ENCODE measurements at places on chromosomes 13 and 19.

DNA sequence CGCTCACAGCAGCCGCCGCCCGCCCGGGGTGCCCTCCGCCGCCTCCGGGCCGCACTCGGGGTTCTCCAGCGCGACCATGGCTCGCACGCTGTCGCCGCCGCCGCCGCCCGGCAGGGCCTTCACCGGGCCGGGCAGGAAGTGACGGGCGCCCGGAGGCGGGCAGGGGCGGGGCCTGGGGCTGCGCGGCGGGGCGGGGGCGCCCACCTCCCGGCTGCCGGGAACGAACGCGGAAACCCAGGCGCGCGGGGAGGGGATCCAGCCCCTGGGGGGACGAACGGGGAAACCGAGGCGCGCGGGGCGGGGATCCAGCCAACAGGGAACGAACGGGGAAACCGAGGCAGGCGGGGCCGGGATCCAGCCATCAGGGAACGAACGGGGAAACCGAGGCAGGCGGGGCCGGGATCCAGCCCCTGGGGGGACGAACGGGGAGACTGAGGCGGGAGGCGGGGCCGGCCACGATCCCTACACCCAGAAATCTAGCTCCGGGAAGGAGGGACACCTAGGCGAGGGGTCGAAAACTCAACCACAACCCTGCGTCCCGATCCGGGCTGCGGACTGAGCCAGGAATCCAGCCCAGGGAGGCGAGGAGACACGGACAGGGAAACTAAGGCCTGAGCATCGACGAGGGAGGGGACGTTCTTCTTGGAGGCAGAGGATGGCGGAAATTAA lies at the start of gene R3HDM4:
TSS of gene R3HDM4 (minus strand) at position 140 of the 669 bp plus-strand sequence. CDS start at position 78, 62 bp downstream.
- DNase-seq, result peak; percentile 72

DNA sequence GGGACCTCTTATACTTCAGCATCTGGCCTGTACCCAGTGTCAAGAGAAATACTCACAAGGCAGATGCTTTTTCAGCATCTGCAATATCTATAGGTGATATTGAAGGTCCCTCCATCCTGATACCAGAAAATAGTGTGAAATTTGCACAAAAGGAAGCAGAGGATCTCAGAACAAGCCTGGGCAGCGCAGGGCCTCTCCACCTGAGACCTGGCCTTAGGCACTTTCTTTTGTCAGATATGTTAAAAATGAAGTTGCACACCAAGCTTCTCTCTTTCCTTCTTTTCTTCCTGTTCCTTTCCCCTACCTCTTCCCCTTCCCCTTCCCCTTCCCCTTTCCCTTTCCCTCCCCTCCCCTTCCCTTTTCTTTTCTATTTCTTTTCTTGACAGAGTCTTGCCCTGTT lies 62.2 kb downstream of the ARHGEF18 start:
- no peak for DNase-seq

DNA sequence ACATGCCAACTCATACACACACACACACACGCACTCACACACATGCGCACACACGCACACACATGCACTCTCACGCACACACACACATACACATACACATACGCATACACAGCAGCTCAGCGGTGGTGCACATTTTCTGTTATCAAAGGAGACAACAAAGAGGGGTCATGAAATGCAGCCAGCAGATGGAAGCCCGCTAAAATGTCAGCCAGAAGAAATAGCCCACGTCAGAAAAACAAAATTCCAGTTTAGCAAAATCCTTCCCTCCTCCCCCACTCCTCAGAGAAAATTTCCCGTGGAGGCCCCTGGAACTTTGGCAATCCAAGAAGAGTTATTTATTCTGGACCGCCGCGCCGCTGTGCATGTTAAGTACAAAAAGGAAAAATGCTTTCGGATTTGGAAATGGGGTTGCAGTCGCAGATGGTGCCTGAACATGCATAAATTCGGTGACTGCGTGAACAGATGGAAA lies 114.6 kb upstream of the VSTM2B start:
- no peak for DNase-seq

DNA sequence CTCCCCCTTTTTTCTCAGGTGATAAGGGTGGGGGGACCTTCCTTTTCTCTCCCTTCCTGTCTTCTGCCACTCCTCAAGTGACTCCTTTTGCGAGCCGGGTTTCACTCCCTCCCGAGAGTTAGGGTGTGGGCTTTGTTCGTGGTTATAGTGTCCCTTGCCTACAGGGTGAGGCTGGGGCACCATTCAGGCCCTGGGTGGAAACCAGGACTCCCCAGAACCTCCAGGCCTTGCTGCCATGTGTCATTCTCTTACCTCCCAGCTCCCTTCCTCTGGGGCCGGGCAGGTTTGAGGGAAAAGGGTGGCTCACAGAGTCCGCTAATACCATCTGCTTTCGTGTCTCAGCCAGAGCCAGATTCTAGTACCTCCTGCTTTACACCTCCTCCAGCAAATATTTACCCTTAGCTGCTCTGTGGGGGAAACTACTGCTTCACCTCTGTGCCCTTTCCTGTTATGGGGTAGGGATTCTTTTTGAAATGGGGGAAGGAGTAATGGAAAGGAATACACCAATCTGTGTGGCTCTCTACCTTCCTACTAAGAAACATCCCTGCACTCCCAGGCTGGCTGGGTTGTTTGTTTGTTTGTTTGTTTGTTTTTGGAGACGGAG lies 2.8 kb downstream of the ACTN4 start:
- DNase-seq, result peak; percentile 36

GRCh38 chr19:3146677-3147100 lies 10.9 kb downstream of the GNA15 start:
- peak; percentile 51 for DNase-seq

GRCh38 chr13:110440946-110441731 lies 120.4 kb downstream of the RAB20 start:
- no peak for DNase-seq

DNA sequence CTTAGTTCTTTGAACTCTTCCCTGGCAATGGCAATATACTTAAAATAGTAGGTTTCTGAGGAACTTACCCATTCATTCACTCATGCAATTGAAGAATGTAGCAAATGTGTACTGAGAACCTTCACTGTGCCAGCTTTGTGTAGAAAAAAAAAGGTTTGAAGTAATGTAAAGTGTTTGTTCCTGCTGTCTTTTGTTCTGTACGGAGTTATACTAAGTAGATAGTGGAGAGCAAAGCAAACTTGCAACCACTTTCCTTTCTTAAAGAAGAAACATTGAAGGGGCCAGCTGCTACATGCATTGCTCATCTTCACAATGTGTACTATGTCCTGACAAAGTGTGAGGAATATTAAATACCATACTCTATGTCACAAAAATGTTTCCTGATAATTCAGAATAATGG lies 68.9 kb upstream of the FREM2 start:
- no peak for DNase-seq

- no peak for DNase-seq
Measured at GRCh38 chr19:50475736-50476223, 527 bp upstream of the EMC10 start.

All from dermis blood vessel endothelial cell (primary cell).